ENCODE measurements at places on chromosomes 4 and X. TPM values are rescaled to one million over a fixed set of nuclear protein-coding genes. Genes with fewer than 3 reads are reported as not detected.

DNA sequence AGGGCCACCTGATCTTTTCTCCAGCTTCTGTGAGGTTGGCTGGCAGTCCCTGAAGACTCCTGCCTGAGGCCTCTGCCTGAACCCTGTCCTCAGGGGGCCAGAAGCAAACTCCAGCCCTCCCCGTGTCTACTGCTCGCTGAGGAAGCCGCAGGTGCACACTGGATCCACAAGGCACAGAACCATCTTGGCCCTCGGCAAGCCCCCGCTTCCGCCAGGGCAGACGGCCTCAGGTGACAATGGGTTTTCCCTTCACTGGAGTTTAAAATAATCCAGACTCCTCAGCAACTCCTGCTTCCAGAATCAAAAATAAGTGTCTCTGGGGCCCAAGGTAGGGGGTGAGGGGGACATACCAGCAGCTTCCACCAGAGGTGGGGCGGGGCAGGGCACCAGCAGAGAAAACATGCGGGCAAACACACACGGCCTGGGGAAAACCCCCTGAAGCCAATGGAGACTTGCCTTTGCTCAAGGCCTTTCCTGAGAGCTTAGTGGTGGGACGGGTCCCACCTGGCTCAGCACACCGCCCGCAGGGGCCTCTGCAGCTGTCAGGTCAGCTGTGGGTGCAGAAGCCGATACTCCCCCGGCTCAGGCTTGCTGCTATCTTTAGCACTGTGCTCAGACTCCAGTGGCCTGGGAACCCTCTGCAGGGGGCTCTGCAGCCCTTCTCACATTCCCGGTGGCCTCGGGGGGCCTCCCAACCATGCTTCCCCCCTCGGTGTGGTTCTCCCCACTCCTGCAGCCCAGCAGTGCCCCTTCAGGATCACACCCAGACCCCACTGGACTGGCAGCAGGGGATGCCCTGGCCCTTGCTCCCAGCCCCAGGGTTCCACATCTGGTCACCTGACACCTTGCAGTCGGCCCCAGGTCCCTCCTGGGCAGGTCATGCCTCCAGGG is 1.9 kb downstream of the MYL5 start:
- no peak for DNase-seq

DNA sequence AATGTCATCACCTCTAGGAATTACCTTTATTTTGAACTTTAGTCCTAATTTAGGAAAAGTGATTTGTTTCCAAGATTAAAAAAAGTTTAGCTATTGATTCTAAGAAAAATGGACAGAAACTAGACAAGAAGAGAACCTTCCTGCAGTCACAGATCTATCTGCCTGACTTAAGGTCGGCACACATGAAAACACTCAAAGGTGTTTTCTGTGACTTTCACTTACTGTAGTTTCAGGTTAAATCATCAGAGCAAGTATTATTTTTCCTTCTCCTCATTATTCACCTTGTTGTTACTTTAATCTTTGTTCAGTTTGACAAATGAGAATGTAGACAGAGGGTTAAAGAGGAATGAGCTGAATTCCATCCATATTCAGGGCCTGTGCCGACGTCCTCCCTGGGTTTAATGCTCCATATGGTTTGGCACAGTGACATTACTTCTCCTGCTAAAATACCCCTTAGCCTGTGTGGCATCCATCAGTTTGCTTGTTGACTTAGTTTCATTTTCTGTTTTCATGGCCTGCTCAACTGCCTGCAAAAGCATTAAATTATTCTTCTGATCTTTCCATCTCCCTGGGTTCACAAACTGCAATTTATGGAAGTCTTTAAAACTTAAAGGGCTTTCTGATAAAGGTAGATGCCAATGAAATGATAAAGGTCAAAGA is 352.7 kb downstream of the NKX6-1 start:
- DNase-seq: no peak

- DNase-seq: no peak
Observed at GRCh38 chr4:165464376-165464775, 85.6 kb downstream of the CPE start.

The MAGEB4 gene
- not detected for total RNA-seq

DNA sequence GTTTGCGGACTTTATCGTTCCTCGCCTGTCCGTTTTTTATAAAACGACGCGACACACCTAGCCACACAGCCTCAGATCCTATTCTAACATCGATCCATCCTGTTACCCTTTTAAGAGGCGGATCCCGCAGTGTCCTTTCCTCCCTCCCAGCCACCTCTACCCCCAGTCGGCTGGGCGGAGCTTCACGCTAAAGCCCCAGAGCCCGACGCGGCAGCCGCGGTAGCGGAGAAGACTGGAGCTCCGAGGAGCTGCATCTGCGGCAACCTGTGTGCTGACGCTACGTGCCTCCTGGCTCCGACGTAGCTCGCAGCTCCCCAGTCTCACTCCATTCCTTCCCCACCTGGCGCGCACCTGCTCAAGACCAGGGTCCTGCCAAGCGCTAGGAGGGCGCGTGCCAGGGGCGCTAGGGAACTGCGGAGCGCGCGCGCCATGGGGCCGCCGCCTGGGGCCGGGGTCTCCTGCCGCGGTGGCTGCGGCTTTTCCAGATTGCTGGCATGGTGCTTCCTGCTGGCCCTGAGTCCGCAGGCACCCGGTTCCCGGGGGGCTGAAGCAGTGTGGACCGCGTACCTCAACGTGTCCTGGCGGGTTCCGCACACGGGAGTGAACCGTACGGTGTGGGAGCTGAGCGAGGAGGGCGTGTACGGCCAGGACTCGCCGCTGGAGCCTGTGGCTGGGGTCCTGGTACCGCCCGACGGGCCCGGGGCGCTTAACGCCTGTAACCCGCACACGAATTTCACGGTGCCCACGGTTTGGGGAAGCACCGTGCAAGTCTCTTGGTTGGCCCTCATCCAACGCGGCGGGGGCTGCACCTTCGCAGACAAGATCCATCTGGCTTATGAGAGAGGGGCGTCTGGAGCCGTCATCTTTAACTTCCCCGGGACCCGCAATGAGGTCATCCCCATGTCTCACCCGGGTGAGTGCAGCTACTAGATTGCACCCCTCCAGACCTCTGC is at the start of gene RNF128:
TSS of gene RNF128 (plus strand) at position 217 of the 953 bp plus-strand sequence. CDS start at position 430, 213 bp downstream.
- no peak for DNase-seq

DNA sequence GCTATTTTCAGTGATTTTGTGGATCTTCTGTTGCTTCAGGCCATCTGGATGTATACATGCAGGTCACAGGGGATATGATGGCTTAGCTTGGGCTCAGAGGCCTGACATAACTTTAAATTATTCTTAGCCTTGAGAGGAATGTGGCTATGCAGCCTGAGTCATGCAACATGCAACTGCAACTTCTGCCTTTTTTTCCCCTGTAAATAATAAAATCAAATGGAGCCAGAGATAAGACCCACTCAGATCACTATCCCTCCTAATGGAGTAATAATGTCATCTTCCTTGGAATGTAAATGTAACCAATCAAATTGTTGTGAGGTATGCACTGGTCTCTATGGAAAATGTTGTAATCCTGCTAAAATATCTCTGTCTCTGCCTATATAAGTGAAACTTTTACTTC is 54.9 kb downstream of the MAGEB17 start:
- peak; percentile 0 for DNase-seq

DNA sequence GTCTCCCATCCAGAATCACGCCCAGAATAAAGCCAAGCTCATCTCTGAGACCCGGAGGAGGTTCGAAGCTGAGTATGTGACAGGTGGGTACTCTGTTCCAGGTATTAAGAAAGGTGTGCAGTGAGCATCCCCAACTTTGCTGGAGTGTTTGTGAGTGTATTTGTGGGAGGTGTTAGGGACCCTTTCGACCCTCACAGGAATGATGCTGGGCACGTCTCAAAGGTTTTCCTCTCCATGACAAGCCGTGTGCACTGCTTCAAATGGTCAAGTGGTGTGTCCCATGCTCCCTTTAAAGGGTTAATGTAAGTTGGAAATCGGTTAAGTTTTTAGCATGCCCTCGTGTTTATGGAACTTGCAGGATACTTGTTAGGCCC is 442 bp downstream of the MOSPD2 start:
- DNase-seq: no peak

DNA sequence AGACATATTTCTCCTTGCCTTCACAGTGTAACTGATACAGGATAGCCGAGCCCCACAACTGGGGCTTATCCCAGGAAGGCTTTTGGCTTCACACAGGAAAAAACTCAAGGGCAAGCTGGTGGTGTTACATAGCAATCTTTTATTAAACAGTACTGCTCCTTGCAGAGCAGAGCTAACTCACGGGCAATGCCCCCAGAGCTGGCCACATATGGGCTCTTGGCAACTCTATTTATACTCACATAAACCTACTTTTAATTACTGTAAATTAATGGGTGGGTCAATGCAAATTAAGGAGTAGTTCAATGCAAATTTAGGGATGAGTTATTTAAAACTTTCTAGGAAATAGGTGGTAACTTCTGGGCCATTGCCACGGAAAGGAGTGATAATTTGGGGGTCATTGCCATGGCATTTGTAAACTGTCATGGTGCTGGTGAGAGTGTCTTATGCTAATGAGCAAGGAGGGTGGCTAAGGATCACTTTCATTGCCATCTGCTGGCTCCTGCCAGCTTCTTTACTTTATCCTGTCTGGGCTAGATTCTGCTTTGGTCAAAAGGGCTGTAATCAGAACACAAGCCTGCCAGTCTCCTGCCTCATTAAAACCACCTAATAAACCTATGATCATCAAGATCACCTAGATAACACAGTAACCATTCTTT is 288.8 kb downstream of the CENPC start:
- no peak for DNase-seq

GRCh38 chr4:118004088-118004487 is 30.2 kb upstream of the NDST3 start:
- no peak for DNase-seq

DNA sequence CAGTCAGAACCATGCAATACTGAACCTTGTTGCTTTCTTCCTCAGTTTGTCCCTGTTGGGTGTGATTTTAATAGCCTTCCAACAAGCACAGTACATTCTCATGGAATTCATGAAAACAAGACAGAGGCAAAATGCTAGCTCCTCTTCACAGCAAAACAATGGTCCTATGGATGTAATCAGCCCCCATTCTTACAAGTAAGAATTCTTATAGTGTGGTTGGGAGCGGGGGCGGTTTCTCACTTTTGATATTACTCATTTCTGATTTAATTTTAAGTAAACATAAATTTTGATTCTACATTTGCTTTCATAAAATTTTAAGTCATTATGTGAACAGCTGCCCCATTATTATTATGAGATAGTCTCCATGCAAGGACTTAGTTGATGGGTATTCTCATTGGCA is 80.8 kb upstream of the TLR2 start:
- DNase-seq: no peak

DNA sequence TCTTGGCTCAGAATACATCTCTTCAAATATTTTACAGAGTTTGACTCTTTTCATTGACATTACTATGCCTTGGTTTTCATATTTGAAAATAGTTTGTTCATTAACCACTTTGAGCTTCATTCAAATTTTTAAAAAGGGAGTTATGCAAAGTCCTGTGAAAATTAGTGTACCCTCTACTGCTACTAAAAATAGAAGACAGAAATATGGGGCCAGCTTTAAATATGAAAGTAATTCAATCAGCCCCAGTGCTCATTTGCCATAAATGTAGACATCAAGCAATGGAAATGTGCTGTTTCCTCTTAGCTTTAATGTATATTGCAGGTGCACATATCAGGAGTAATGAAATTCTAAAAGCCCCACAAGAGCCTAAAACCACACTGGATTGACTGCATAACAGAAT is 218.7 kb downstream of the SPATA18 start:
- DNase-seq: no peak

Data from urinary bladder (tissue), 4 donors.